ENCODE measurements at places on chromosomes 5 and 9. TPM values are rescaled to one million over a fixed set of nuclear protein-coding genes. Genes with fewer than 3 reads are reported as not detected.

Gene FCN2
- total RNA-seq = not detected

Gene DNAI1
- total RNA-seq = not detected

Gene LCN9
- not detected for total RNA-seq

Gene PCDHGA8
- 0.15 TPM for total RNA-seq

Gene C6
- total RNA-seq = not detected

Gene GRHPR
- total RNA-seq = 175 TPM

Gene TAF11L5
- total RNA-seq = not detected

Gene PCDHGB5
- total RNA-seq = 13.8 TPM

Gene CENPH
- 44.7 TPM for total RNA-seq

Gene ADCY2
- not detected for total RNA-seq

Gene STK32A
- under 0.01 TPM for total RNA-seq

Gene TMEM174
- not detected for total RNA-seq

Gene PCDHGC3
- 39.3 TPM for total RNA-seq

Gene SCAMP1
- 16.2 TPM for total RNA-seq

Gene ENC1
- total RNA-seq = 22.4 TPM

Gene ZNF618
- total RNA-seq = 6.4 TPM

Gene CCDC152
- 4.0 TPM for total RNA-seq

Gene SPATA31D4
- total RNA-seq = not detected

Gene C9orf153
- not detected for total RNA-seq

Gene LEAP2
- 0.34 TPM for total RNA-seq

Gene ARID3C
- total RNA-seq = not detected

Gene CDKN2B
- total RNA-seq = 10.4 TPM

Gene CNTFR
- total RNA-seq = not detected

Gene PPP1R2B
- not detected for total RNA-seq

Gene CKMT2
- total RNA-seq = 1.0 TPM

Gene CCNJL
- 0.34 TPM for total RNA-seq

Gene CDX1
- not detected for total RNA-seq

Gene UGT3A1
- total RNA-seq = not detected

Gene TAF11L10
- not detected for total RNA-seq

Gene TXNDC8
- not detected for total RNA-seq

Gene MARCHF11
- total RNA-seq = not detected

Gene LCN15
- total RNA-seq = not detected

Gene GPSM1
- 99.4 TPM for total RNA-seq

Gene SFXN1
- 110 TPM for total RNA-seq

Gene SPINK1
- not detected for total RNA-seq

Gene CSF2
- 0.84 TPM for total RNA-seq

Gene PKD2L2
- not detected for total RNA-seq

Gene IFNA21
- not detected for total RNA-seq

Gene SCGB3A2
- not detected for total RNA-seq

Gene LHX3
- total RNA-seq = not detected

Gene PAEP
- not detected for total RNA-seq

Gene HMGXB3
- 29.3 TPM for total RNA-seq

Gene ADAMTSL1
- total RNA-seq = 39.1 TPM

Gene FBXW5
- total RNA-seq = 115 TPM

Gene RNF183
- not detected for total RNA-seq

Gene OR2Y1
- not detected for total RNA-seq

Gene OR1J2
- not detected for total RNA-seq

Gene BHMT
- total RNA-seq = not detected

Gene CCDC192
- not detected for total RNA-seq

Gene PRR16
- total RNA-seq = 23.9 TPM
